ENCODE measurements at places on chromosomes 5 and 9. TPM values are rescaled to one million over a fixed set of nuclear protein-coding genes. Genes with fewer than 3 reads are reported as not detected.

The ANKRD34B gene
- not detected for total RNA-seq

The ORM2 gene
- total RNA-seq = 2.6 TPM

GRCh38 chr9:81564632-81565031, 124.7 kb downstream of the TLE1 start:
- no peak overlapping the region for H3K27ac ChIP-seq
- no peak for DNase-seq
- H3K4me3 ChIP-seq = no peak overlapping the region

The CNTNAP3B gene
- 4.4 TPM for total RNA-seq

The FSTL4 gene
- 0.20 TPM for total RNA-seq

The GCNT4 gene
- total RNA-seq = 2.8 TPM

DNA sequence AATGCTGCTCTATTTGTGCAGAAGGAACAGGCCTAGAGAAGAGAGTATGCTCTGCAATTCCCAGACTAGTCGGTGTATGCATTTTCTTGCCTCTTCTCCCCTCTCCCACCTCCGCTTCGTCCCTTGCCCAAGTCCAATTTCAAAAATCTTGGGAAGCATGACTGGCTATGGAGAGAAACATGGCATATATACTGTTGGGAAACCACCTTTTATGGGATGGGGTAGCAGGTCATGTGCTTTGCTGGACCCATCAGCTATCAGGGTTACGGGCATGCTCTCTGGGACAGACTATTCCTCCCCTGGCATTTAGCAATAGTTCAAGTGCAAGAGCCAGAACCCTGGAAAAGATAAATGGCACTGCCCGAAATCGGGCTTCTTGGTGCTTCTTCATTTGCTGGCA, 12.0 kb downstream of the ISL1 start:
- H3K27ac ChIP-seq = no peak overlapping the region
- H3K4me1 ChIP-seq = no peaks in the 10 kb centered on the region
- DNase-seq = no peak

DNA sequence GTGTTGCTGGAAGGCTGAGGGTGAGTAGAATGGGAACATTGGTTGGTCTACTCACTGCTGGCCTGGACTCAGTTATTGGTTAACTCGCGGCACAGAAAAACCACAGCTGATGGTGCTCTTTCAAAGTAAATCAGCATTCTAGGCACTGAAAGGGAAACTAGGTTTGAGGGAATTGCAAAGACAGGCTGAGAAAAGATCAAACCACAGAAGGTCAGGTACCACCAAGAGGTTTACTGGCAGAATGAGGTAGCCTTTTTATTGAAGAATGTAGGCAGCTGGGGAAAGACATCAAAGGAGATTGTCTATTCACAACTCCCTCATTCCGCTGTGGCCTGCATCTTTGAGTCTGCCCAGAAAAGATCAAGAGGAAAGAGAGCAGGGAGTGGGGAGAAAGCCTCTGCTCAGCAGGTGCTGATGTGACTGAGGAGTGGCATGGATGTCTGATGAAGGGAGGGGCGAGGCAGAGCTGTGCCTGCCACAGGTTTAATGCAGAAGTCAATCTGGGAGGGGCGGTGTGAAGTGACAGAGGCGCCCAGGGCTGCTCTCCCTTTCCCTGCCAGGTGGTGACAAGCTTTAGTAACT, 255.5 kb downstream of the MAN2A1 start:
- no peaks in the 10 kb centered on the region for H3K27me3 ChIP-seq
- no peaks in the 10 kb centered on the region for H3K4me1 ChIP-seq
- H3K27ac ChIP-seq = no peak overlapping the region
- H3K36me3 ChIP-seq = no peaks in the 10 kb centered on the region
- H3K4me3 ChIP-seq = no peak overlapping the region

- peak; percentile 70 for DNase-seq
- no peak overlapping the region for H3K27ac ChIP-seq
- H3K36me3 ChIP-seq = no peaks in the 10 kb centered on the region
- H3K27me3 ChIP-seq = no peaks in the 10 kb centered on the region
- H3K4me1 ChIP-seq = peaks cover 4% of the 10 kb centered on the region
These were observed 1.5 kb upstream of the SHC3 start for GRCh38 chr9:89179895-89180734.

GRCh38 chr5:154053468-154053867, 14.7 kb downstream of the MFAP3 start:
- no peaks in the 10 kb centered on the region for H3K27me3 ChIP-seq
- H3K4me1 ChIP-seq = no peaks in the 10 kb centered on the region
- no peak overlapping the region for H3K27ac ChIP-seq
- no peak overlapping the region for H3K4me3 ChIP-seq
- no peak for DNase-seq
- H3K36me3 ChIP-seq = no peaks in the 10 kb centered on the region

DNA sequence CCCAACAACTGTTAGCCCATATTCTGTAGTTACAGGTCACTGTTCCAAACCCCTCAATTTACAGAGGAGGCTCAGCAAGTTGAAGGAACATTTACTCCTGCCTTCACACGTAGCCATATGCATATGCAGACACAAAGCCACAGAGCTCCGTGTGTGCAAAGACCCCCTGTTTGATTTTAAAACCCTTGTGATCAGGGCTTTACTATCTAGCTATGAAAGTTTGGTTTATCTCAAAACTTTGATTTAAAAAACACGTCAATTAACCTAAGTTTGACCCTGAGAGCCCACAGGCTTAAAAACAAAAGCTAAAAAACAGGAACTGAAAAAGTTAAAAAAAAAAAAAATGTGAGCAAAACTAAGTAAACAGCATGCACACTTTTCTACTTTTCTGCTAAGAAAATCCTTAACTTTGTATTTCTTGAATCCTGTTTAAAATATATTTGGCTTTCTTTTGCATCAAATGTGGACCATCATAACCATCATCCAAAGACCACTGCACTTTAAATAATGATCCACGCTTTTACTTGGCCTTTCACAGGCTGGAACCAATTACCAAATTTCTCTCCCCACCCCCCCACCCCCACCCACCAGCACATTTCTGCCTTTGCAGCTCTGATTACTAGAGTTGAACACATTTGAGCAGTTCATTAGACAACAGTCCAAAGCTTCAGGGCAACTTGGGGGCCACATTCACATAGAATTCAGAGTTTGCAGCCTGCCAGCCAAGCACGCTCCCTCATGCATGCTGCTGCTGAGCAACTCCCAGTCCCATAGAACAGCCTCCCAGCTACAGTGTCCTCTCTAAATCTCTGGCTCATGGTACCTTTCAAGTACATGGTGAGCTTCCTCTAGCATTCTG, 128.8 kb upstream of the MAP3K1 start:
- DNase-seq = no peak
- no peaks in the 10 kb centered on the region for H3K36me3 ChIP-seq
- peaks cover 8% of the 10 kb centered on the region for H3K4me1 ChIP-seq
- H3K27ac ChIP-seq = no peak overlapping the region
- H3K4me3 ChIP-seq = no peak overlapping the region

- no peaks in the 10 kb centered on the region for H3K36me3 ChIP-seq
- no peak overlapping the region for H3K27ac ChIP-seq
- no peaks in the 10 kb centered on the region for H3K4me1 ChIP-seq
- no peaks in the 10 kb centered on the region for H3K27me3 ChIP-seq
These were observed 240.3 kb downstream of the CACNA1B start for GRCh38 chr9:138117836-138118235.

The MLANA gene
- not detected for total RNA-seq

The ARHGEF28 gene
- total RNA-seq = 75.6 TPM

The SLC26A2 gene
- total RNA-seq = 13.1 TPM

- no peak for DNase-seq
- H3K4me3 ChIP-seq = no peak overlapping the region
- no peaks in the 10 kb centered on the region for H3K4me1 ChIP-seq
- no peaks in the 10 kb centered on the region for H3K36me3 ChIP-seq
These were observed 24.2 kb downstream of the LSM11 start for GRCh38 chr5:157767689-157768088.

DNA sequence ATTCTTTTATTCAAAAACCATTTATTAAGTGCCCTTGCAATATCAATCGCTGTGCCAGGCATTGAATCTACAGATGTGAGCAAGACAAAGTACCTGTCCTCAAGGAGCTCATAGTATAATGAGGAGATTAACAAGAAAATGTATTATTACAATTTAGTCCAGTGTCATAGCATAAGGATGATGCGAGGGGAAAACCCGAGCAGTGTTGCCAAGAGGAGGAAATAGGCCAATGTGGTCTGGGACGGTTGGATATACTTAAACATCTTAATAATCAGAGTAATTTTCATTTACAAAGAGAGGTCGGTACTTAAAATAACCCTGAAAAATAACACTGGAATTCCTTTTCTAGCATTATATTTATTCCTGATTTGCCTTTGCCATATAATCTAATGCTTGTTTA, 18.5 kb downstream of the CD274 start:
- no peak overlapping the region for H3K4me3 ChIP-seq
- H3K27ac ChIP-seq = no peak overlapping the region
- no peaks in the 10 kb centered on the region for H3K27me3 ChIP-seq

DNA sequence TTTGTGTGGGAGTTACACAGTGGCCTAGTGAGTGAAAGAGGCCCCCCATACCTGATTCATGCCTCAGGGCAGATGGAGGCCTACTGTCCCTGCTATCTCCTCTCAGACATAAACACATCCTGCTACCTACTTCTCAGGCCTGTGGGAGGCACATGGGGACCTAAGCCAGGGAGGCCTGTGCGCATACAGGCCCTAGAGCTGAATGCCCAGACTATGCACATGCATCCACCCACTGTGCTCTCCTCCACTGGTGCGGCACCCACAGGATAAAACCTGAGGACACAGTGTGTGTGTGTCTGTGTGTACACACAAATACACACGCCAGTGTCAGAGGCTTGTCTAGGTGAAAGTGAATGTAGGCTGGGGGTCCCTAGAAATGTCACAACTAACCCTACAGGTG, 1.4 kb downstream of the PAX5 start:
- no peak overlapping the region for H3K4me3 ChIP-seq
- peaks cover 10% of the 10 kb centered on the region for H3K27me3 ChIP-seq
- H3K4me1 ChIP-seq = peaks cover 10% of the 10 kb centered on the region
- H3K36me3 ChIP-seq = no peaks in the 10 kb centered on the region
- no peak for DNase-seq

Data from ovary (tissue), 10 donors.